ENCODE measurements at places on chromosomes 2 and 18.

GRCh38 chr2:147642765-147643164 lies 202.1 kb upstream of the ACVR2A start:
- no peak for DNase-seq

- no peak for DNase-seq
Observed at GRCh38 chr2:46493241-46493970, 14.0 kb downstream of the TMEM247 start.

- DNase-seq = no peak
Observed at GRCh38 chr2:37898448-37898847, 26.6 kb upstream of the RMDN2 start.

GRCh38 chr18:73006331-73006730 lies 138.5 kb upstream of the NETO1 start:
- DNase-seq = no peak

DNA sequence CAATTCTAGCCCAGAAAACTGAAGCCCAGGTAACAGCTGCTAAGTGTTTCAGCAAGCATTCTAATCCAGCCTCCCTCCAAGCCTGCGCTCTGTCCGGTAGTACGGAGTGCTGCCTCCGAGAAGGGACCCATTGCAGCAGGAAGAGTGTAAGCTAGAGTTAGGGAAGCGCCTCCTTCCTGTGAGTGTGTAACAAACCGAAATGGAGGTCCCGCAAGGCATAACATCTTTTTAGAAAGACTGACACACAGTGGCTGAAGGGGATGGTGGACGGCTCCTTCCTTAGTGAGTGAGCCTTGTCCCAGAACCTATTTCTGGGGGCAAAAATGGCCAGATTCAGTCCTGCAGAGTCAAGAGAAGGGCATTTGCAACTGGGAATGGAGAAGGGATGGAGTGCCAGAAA lies 12.2 kb downstream of the PKDCC start:
- no peak for DNase-seq

DNA sequence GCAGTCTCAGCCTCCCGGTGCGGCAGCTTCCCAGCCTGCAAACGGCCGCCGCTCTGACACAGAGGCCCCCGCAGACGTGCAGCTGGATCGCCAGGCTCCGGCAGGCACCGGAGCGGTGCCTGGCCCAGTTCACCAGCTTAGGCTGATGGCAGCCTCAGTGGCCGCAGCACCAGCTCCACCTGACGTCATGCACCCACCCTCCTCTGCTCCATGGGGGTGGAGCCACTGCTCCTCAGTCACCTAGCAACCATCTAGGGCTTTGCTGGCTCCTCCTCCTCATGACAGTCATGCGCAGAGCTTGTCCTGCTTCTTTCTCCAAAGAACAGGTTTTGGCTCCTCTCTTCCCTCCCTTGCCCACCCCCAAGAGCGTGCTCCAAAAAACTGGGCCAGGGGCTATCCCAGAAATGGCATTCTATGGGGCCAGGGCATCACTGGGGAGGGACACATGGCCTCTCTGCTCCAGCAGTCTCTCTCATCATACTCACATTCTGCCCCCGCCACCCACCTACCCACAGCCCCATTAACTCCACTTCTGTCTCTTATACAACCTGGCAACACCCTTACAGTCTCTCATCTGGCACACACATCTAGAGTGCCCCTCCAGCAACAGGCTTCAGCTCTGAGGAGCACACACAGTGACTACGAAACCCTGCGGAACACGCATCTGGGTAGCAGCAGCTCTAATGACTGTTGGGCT lies 5.5 kb downstream of the DCTN1 start:
- peak; percentile 96 for DNase-seq

DNA sequence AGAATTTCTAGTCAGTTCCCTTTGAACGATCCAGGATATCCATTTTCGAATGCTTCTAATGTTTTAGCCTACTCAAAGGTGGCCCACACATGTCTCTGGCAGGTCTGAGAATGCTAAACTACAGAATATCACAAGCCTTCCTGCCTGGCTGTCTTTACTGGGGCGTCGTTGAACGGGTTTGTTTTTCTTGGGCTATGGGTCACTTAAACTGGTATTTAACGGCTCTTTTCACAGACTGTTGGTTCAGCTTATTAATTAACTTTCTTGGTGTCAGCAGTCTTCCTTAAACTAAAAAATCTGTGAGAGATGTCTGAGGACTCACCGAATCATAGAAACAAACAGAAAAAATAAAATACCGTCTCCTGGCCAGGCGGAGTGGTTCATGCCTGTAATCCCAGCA lies 563.2 kb upstream of the NRP2 start:
- DNase-seq = no peak

- no peak for DNase-seq
Observed at GRCh38 chr2:1856922-1857321, 112.6 kb upstream of the PXDN start.

DNA sequence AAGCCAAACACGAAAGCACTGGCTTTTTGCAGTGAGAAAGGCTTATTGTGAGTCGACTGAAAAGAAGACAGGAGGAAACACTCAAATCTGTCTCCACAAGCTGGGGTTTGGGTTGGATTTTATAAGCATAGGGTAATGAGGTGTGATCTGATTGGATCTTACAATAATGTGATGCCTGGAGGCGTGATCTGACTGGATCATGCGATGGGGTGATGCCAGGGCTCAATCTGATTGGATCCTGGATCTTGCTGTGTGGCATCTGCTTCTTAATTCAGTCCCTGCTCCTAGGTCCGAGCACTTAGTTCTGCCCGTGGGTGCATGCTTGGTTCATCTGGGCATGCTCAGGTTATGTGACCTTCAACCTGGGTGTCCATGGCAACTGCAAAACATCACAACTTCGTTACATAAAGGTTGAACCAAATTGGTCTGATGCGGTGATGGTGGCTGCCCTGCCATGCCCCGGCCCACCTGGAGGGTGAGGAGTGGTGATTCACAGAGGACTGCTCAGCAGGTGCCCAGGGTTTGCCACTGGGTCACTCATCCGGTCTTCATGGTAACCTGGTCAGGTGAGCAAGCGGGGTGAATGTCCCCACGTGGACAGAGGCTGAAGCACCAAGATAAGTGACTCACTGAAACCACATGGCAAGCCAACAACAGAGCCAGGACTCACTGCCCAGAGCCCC lies 111.0 kb downstream of the KCNF1 start:
- no peak for DNase-seq

DNA sequence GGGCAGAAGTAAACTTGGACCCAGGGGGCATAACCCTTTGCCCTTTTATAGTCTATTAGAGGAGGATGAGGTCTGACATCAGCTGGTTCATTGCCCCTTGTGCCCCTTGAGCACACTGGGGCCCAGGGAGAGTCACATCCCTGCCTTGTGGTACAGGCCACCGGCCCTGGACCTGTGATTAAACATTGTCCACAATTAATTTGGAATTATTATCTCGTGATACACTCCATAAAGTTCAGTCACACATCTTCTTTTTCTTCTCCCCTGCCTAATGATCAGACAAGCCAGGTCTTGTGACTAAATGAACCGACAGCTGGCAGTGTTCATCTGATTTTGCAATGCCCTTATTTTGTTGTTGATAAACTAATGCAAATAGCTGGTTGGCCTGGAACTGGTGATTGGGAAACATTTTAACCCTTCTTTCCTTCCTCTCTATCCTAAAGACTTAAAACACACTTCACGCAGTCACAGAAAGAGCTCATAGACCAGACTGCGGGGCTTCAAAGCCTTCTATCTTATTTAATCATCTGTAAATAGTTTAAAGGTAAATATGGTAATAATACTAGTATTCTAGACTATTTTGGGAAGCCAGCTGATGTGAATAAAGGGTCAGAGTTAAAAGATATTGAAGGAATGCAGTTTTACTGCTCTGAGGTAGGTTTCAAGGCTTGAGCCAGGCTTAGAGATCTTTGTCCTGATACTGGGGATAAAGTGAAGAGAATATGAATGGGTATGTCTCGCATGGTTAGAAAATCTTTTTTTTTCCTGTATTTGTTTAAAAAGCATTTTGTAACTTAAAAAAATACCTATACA lies 13.4 kb downstream of the IL1R1 start:
- DNase-seq = no peak

DNA sequence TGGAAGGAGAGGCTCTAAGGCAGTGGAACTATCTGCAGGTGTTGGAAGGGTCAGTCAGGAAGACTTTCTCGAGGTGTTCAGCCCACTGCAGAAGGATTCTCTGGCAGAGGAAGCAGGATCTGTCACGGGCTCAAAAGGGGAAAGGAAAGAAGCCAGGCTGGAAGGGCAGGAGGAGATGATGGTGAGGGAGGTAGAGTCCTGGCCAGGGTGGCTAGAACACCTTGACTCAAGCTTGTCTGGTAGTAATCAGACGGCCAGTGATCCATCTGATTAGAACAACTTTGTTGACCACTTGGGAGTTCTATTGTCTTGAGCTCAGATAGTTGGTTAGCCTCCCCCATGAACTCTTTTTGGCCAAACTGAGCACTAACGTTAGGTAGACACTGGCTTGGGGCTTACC lies 9.7 kb upstream of the ATOH8 start:
- DNase-seq = no peak

GRCh38 chr2:43142921-43143438 lies 83.4 kb downstream of the ZFP36L2 start:
- DNase-seq = no peak

GRCh38 chr2:120935339-120936313 lies 200.0 kb downstream of the GLI2 start:
- DNase-seq = no peak

DNA sequence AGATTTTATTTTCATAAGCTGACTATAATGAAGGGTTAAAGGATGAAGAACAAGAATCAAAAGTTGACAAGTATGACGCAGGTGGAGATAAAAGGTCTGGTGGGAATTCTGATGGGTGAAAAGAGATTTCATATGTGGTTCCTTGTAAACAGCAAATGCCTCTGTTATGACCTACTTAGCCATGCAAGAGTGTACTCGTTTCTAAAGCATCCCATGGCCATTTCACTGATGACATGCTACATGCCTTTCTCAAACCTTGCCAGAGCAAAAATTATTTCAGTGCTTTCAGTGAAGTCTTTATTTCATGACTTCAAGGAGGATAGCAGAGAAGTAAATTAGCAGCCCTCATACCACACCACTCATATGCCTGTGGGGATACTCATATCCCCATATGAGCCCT lies 71.7 kb downstream of the FEZ2 start:
- no peak for DNase-seq

DNA sequence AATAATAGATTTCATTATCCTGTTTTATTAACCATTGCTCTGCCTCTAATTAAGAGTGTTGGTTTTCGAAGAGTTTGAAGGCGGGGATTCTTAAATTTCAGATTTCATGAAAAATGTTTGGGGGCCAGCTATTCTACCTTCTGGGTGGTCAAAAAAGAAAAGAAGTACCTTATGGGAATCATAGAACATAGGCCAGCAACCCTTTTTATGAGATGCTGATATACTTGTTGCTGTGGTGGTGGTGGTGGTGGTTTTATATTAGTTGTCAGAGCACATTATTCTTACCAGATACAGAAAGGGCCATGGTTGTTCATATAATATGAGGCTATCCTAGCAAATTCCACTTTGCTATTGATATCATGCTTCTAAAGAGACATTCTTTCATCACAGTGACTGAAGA lies 4.4 kb downstream of the ANKRD12 start:
- DNase-seq = no peak

- DNase-seq = no peak
Observed at GRCh38 chr2:86297382-86298147, 39.9 kb downstream of the REEP1 start.

- no peak for DNase-seq
Observed at GRCh38 chr18:2846636-2847316, at the start of gene EMILIN2. TSS of gene EMILIN2 (plus strand) at chr18:2847006. CDS start at chr18:2847189, 183 bp downstream.

DNA sequence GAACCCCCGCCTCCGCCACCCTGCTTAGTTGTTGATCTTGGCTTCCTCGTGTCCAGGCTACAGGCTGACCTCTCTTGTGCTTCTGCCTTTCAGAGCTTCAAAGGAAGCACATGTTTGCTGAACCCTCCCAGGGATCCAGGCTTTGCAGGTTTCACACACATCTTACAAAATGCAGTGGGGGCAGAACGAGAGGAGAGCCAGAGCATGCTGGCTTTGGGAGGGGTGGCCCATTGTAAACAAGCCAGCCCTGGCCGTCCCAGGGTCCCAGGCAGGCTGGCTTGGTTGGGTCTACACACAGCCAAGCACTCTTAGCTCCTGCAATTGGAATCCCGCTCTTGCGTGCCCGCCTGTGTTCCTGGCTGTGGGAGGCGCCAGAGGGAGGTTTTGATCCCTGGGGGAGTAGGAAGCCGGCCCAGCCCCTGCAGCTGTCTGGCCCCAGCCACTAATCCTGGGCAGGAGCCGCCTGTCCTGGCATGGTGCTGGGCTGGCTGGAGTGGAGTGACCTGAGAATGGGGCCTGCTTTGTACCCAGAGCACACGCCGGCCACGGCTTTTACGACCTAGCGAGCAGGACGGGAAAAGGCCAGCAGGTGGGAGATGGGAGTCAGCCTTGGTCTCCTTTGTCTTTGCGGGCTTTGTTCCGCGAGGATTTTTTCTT lies 53.9 kb downstream of the SH3BP4 start:
- DNase-seq = peak; percentile 75

- no peak for DNase-seq
Observed at GRCh38 chr2:230737300-230737699, 24.7 kb downstream of the CAB39 start.
